Esophagus squamous epithelium (tissue), 5 donors: ENCODE measurements at places on chromosomes 5 and 9. TPM values are rescaled to one million over a fixed set of nuclear protein-coding genes. Genes with fewer than 3 reads are reported as not detected.

DNA sequence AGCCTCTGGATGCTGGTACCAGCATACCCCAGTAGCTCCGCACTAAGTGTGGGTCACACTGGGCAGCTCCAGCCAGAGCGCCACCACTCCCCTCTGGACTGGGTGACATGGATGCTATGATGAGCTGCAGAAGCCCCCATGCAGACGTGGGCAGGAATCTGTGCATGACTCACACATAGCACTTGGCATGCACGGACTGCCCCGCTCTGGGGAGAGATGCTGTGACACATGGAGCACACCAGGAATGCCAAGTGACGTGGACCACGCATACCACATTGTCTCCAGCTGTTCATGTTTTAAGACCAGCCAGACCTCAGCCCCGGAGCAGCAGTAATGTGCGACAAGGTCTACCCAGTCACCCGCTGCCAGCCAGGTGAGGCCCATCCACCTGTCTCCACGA lies 64.1 kb downstream of the SEMA4D start:
- H3K36me3 ChIP-seq = no peaks in the 10 kb centered on the region
- no peak overlapping the region for H3K4me3 ChIP-seq
- DNase-seq = no peak

DNA sequence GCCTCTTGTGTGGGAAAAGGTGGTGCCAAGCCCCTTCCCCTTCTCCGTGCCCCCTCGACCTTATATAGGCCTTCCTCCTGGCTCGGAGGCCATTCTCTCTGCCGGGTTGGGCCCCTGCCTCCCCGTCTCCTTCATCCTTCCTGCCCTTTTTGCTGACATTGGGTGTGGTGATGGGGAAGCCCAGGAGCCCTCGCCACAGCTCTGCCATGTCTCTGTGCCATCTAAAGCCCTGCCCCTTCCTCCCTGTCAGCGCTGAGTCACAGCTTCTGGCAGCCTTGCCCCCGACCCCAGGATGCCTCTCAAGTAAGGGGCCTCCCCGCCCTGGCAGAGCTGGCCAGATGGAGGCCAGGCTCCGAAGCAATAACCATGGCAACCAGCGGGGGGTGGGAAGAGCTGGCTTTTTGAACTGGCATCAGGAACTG lies 30.4 kb downstream of the JADE2 start:
- H3K4me1 ChIP-seq = peaks cover 37% of the 10 kb centered on the region
- H3K27ac ChIP-seq = peak overlapping the region; percentile 71
- no peak for DNase-seq
- H3K27me3 ChIP-seq = no peaks in the 10 kb centered on the region
- no peak overlapping the region for H3K4me3 ChIP-seq

- H3K4me1 ChIP-seq = peaks cover 26% of the 10 kb centered on the region
- H3K4me3 ChIP-seq = peak overlapping the region; percentile 93
- no peak overlapping the region for H3K27ac ChIP-seq
- H3K27me3 ChIP-seq = no peaks in the 10 kb centered on the region
- no peaks in the 10 kb centered on the region for H3K36me3 ChIP-seq
Measured at GRCh38 chr9:121199921-121200320, 1.7 kb downstream of the RAB14 start.

Gene CFAP90
- not detected for total RNA-seq

Gene PCDHGC5
- total RNA-seq = 0.26 TPM

DNA sequence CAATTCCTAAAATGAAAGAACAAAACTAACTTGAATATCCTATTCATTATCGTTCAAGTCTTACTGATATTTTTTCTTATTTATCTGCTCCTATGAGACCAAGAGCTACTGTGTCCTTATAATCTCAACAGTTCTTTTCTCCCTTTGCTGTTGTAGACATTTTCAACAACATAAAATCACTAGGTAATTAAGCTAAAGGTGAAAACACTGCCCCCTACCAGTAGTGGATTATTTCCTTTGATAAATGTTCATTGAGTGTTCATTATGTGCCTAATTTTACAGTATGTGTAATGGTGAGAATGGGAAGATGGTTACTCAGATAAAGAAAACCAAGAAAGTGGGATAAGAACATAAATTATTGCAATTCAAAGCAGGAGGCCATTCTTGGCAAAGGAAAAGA lies 41.4 kb upstream of the PAPPA start:
- no peak overlapping the region for H3K27ac ChIP-seq
- no peaks in the 10 kb centered on the region for H3K36me3 ChIP-seq
- H3K4me1 ChIP-seq = no peaks in the 10 kb centered on the region
- H3K27me3 ChIP-seq = no peaks in the 10 kb centered on the region
- DNase-seq = no peak
- H3K4me3 ChIP-seq = no peak overlapping the region

GRCh38 chr5:9009931-9010651 lies 535.8 kb downstream of the SEMA5A start:
- H3K4me1 ChIP-seq = no peaks in the 10 kb centered on the region
- no peak for DNase-seq
- no peaks in the 10 kb centered on the region for H3K27me3 ChIP-seq
- no peak overlapping the region for H3K27ac ChIP-seq
- H3K4me3 ChIP-seq = no peak overlapping the region

Gene ZNF608
- total RNA-seq = 7.1 TPM

DNA sequence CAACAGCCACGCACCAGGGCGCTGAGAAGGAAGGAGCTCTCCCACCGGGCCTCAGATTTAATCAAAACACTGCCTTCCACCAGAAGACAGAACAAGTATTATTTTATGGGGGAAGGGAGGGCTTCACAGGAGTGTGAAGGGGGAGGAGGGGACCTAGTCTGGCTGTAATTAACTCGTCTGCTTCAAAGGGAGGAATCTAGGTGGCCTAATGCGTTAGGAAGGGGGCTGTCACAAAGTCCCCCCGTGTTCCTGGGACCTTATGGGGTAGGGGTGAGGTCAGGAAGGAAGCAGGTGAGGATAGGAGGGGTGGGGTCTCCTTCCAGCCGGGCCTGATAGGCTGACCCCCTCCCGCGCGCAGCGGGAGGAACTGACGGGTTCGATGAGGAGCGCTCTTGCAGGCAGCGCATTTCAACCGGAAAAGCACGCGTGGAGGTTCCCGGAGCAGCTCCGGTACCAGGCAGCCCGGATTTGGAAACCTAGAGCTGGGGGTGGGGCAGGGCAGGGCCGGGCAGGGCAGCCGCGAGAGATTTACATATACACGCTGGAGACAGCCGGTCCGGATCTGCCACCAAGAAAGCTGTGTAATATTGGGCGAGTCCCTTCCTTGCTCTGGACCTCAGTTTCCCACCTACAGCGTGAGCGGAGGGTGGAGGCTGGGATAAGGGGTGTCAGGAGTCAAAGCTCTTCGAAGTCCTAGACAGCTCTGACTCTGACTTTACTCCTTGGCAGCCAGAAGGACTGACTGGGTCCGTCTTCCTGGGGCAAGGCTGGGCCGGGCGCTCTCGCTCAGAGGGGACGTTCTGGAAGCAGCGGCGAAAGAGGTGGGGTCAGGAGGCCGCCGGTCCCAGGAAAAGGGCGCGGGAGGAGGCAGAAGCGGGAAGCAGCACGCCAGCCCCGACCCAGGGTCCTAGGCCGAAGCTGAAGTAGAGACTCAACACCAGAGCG lies 1.8 kb downstream of the SHB start:
- H3K27me3 ChIP-seq = no peaks in the 10 kb centered on the region
- H3K4me3 ChIP-seq = peak overlapping the region; percentile 91
- H3K36me3 ChIP-seq = no peaks in the 10 kb centered on the region
- no peak for DNase-seq

- no peaks in the 10 kb centered on the region for H3K27me3 ChIP-seq
- H3K4me3 ChIP-seq = no peak overlapping the region
- no peaks in the 10 kb centered on the region for H3K4me1 ChIP-seq
- no peak overlapping the region for H3K27ac ChIP-seq
Measured at GRCh38 chr5:56984445-56984844, 32.5 kb upstream of the MIER3 start.

GRCh38 chr9:135500525-135501260 lies at the start of gene MRPS2:
MRPS2 (plus strand) TSS chr9:135500682; CDS start chr9:135500711, 29 bp downstream.
- peak; percentile 41 for DNase-seq
- H3K4me3 ChIP-seq = peak within 1 kb of the TSS; percentile 70
- H3K27ac ChIP-seq = peak within 1 kb of the TSS; percentile 82
- peaks cover 40% of the 10 kb centered on the region for H3K4me1 ChIP-seq
- no peaks in the 10 kb centered on the region for H3K27me3 ChIP-seq

GRCh38 chr5:180648658-180649296 lies 623 bp downstream of the FLT4 start:
- H3K4me1 ChIP-seq = no peaks in the 10 kb centered on the region
- H3K4me3 ChIP-seq = peak overlapping the region; percentile 22
- H3K27ac ChIP-seq = no peak overlapping the region
- H3K36me3 ChIP-seq = no peaks in the 10 kb centered on the region
- no peaks in the 10 kb centered on the region for H3K27me3 ChIP-seq

GRCh38 chr5:143471666-143472464 lies 68.4 kb upstream of the NR3C1 start:
- H3K27me3 ChIP-seq = no peaks in the 10 kb centered on the region
- DNase-seq = no peak
- no peaks in the 10 kb centered on the region for H3K36me3 ChIP-seq
- H3K4me3 ChIP-seq = no peak overlapping the region
- H3K4me1 ChIP-seq = no peaks in the 10 kb centered on the region

- H3K36me3 ChIP-seq = no peaks in the 10 kb centered on the region
- no peak overlapping the region for H3K4me3 ChIP-seq
- H3K27ac ChIP-seq = no peak overlapping the region
- no peaks in the 10 kb centered on the region for H3K27me3 ChIP-seq
- no peaks in the 10 kb centered on the region for H3K4me1 ChIP-seq
Measured at GRCh38 chr5:126269511-126269910, 153.7 kb upstream of the GRAMD2B start.

DNA sequence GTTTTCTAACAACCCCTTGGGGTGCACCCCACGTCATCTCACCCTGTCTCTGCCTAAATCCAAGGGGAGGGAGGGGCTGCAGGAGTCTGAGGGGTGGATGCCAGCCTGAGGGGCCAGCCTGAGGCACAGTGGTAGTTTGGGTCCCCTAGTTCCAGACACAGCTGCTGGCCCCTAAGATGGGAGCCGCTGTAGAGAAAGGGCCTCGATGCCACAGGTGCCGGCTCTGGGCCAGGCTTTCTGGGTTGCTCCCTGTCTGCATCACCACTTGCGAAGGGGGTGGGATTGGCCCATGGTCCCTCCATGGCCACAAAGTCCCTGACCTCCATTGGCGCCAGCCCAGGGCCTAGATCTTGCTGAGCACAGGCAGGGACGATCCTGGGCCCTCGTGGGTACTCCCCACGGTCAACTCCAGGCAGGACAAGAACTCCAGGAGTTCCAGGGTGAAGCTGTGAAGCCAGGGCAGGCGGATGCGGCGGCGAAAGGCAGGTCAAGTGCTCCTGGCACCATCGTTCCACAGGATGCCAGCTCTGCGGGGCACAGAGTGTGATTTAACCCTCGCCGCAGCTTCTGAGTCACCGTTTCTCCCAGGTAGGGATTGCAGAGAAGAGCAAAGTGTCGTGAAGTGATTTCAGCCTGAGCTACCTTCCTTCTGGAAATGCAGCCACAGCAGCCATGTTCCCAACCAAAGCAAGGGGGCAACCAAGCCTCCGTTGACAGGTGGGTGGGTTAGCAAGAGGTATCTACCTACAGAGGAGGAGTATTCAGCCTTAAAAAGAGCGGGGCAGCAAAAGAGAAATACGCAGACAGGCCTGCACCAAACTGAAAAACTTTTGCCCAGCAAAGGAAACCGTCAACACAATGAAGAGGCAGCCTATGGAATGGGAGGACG lies 41.6 kb upstream of the EXOC3 start:
- peak overlapping the region; percentile 80 for H3K27ac ChIP-seq
- H3K27me3 ChIP-seq = no peaks in the 10 kb centered on the region
- H3K36me3 ChIP-seq = no peaks in the 10 kb centered on the region
- no peak for DNase-seq
- H3K4me3 ChIP-seq = no peak overlapping the region

GRCh38 chr5:172505845-172506244 lies 51.5 kb upstream of the SH3PXD2B start:
- H3K4me1 ChIP-seq = no peaks in the 10 kb centered on the region
- no peak overlapping the region for H3K27ac ChIP-seq
- no peaks in the 10 kb centered on the region for H3K36me3 ChIP-seq

DNA sequence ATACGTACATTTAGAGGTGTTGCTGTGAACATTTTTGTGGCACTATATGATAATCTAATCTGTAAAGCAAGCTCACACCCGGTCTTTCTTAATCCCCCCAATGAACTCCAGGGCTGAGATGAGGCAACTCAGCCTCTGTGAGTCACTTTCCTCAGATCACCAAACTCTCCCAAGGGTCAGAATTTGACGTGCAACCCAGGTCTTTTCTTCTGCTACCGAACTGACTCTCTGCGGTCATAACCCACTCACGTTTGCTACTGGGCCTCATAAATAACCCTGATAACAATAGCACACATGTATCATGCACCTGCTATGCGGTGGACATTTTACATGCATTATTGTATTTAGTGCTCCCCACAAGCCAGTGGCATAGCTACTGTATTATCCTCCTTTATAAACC lies 153.1 kb downstream of the DROSHA start:
- H3K4me1 ChIP-seq = no peaks in the 10 kb centered on the region
- H3K36me3 ChIP-seq = no peaks in the 10 kb centered on the region
- peaks cover 9% of the 10 kb centered on the region for H3K27me3 ChIP-seq
- H3K4me3 ChIP-seq = no peak overlapping the region
- H3K27ac ChIP-seq = no peak overlapping the region

Gene INSL4
- total RNA-seq = not detected

Gene IRX1
- not detected for total RNA-seq
